ENCODE measurements at places on chromosomes 11 and 22.

DNA sequence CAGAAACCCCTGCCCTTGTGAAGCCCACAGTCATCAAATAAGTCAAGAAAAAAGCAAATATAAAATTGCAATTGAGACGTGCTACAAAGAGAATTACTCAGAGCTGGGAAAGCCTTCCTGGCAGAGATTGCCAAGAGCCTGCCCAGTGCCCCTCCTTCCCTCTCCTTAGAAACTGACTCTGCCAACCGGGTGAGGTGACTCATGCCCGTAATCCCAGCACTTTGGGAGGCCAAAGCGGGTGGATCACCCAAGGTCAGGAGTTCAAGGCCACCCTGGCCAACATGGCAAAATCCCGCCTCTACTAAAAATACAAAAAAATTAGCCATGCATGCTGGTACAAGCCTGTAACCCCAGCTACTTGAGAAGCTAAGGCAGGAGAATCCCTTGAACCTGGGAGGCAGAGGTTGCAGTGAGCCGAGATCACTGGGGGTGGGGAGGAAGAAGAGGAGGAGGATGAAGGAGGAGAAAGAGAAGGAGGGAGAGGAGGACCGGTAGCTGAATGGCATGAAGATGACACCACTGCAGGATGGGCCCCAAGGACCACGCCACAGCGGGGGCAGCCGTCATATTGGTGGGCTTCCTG is 76.1 kb upstream of the RTL6 start:
- DNase-seq = peak; percentile 60

GRCh38 chr11:94549146-94549545 is 5.4 kb downstream of the FUT4 start:
- DNase-seq = no peak

- DNase-seq = no peak
Observed at GRCh38 chr11:75487365-75487764, 38.4 kb downstream of the GDPD5 start.

DNA sequence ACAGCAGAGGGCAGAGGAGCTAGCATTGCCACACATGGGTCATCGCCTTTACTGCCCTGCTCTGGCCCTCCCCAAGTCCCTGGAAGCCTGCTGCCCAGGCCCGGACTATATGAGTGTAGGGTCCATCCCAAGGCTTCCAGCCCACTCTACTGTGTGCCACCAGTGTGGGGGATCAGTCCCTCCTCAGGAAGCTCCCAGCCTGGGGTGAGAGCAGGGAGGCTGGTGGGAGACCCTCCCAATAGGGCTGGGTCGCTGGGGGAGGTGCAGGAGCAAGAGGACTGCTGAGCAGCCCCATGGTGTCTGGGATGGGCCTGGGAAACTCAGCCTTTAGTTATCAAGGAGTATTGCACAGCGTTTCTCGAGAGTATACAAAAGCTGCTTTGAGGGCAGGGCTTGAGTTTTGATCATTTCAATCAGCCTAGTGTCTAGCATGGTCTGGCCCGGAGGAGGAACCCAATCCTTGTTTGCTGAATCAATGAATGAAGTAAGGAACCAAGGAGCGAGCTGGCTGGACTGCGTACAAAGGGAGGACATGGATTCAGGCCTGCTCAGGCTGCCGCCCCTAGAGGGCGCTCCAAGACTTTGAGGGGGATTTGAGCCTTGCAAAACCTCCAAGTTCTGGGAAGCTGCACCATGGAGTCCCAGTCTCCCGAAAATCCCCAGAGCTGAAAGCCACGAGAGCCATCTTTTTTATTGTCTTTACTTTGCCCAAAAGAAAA is 89.0 kb upstream of the PARVA start:
- DNase-seq = peak; percentile 90

DNA sequence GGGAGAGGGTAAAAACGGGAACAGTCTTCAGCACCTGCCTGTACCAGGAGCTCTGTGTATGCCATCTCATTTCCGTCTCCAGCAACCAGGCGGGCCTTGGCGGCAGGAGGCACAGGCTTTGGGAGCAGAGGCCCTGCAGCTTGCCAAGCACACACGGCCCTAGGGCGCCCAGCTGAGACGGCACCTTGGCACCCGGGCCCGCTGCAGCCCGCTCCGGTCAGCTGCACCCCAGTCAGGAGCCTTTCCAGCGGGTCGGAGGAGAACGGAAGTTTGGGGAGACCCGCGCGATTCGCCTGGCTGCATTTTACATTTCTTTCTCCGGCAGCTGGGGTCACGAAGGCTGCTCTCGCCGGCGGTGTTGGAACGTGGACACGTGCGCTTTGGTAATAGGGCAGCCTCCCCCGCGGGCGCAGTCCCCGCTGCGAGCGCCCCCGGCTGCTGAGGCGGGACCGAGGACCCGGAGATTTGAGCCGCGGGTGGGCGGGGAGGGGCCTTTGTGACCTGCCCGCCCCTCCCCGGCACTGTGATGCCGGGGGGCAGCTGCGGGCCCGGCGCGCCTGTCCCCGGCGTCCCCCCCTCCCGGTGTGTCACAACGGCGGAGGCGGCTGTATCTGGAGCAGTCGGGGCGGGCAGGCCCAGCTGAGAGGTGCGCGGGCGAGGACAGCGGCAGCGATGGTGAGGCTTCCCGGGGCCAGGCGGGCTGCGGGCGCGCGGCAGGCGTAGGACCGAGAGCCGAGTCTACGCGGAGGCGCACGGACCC is at the start of gene TUBA8:
Gene TUBA8 (plus strand): TSS at position 616 of the 760 bp plus-strand sequence. CDS start 57 bp downstream, at position 673.
- DNase-seq = peak; percentile 67

DNA sequence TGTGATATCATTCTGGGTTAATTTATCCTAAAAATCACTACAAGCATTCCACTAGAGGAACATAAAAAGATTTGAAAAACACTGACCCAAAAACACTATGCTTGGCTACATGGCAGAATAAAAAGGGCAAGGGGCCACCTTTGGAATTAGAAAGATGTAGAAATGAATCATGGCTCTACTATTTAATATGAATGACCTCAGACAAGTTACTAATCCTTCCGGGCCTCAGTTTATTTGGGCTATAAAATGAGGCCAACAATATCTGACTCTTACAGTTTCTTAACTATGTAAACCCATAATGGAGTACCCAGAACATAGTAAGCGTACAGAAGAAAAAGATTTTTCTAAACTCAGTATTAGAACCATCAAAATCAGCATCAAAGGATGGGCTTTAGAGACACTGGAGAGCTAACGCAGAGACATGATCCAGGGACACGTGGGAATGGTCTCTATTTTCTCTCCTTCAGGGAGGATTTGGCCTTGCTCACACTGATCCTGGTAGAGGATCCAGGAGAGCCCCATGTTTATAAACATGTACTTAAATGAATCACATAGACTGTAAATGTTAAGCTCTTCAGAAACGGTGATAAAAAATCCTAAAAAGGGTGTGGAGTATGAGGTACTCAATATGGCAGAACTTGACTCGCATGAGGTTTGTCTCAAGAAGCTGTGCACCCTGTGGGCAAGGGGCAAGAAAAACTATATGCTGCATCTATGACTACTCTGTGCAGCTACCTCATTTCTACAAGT is 288.4 kb upstream of the PITPNB start:
- no peak for DNase-seq

GRCh38 chr11:13927481-13927880 is 35.0 kb upstream of the SPON1 start:
- DNase-seq = no peak
